NCI-H1417 treated with DMSO at 0.1 percent for 48 hours (cell line): ENCODE measurements at places on chromosomes 13 and 19.

GRCh38 chr19:6481541-6482342, at the start of gene DENND1C:
DENND1C (minus strand) TSS chr19:6481787; CDS start chr19:6481695, 92 bp downstream.
- no peak for DNase-seq

DNA sequence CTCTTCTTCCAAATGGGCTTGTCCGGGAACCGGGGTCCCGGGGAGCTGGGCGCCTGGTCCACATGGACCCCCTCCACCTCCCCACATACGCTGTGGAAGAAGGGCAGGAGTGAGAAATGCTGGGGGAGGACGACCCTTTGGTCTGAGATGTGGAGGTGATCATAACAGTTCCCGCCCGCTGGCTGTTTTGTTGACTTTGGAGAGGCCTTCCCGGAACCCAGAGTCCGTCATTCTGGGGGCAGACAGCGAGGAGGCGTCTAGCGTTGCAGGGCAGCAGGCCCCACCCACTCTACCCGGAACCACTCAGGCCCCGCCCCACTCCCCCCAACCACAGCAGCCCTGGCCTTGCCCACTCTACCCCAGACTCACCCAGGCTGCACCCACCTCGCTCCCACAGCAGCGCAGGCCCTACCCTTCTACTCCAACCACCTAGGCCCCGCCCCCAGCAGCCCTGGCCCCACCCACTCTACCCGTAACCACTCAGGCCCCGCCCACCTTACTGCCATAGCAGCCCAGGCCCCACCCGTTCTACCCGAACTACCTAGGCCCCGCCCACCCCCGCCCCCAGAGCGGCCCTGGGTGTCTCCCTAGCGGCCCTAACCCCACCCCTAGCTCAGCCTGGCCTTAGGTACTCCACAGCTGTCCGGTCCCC, 7.1 kb downstream of the GPR108 start:
- no peak for DNase-seq

GRCh38 chr13:83730674-83731073, 151.6 kb downstream of the SLITRK1 start:
- no peak for DNase-seq

GRCh38 chr13:27476943-27477703, 26.8 kb upstream of the MTIF3 start:
- peak; percentile 44 for DNase-seq

GRCh38 chr13:87080100-87080779, 590.9 kb upstream of the SLITRK5 start:
- DNase-seq = no peak

- no peak for DNase-seq
Measured at GRCh38 chr19:56637976-56638555, 4.9 kb upstream of the SMIM17 start.

DNA sequence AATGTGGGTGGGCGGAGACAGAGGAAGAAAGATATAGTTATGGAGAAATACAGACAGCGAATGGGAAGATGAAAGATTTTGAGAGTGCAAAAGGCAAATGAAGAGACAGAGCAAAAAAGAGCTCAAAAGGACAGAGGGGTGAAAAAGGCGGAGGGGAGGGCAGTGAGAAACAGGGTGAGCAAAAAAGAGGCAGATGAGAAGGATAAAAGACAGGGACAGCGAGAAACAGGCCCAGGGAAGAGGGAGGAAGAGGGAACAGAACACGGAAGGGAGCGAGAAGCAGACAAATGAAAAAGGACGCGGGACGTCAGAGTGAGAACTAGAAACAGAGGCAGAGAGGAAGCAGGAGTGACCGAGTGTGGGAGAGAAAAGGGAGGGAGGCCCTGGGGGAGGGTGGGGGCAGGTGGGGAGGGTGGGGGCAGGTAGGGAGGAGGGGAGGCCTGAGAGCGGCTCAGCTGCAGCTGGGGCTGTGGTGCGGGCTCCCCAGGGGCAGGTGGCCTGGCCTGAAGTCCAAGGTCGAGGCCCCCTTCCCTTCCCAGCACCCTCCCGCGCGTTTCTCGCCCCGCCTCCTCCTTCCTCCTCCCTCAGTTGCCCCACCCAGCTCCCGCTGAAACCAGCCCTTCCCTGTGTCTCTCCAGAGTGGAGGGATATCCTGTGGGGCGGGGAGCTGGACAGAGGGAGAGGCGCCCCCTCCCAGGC, 2.9 kb downstream of the KLK1 start:
- no peak for DNase-seq

DNA sequence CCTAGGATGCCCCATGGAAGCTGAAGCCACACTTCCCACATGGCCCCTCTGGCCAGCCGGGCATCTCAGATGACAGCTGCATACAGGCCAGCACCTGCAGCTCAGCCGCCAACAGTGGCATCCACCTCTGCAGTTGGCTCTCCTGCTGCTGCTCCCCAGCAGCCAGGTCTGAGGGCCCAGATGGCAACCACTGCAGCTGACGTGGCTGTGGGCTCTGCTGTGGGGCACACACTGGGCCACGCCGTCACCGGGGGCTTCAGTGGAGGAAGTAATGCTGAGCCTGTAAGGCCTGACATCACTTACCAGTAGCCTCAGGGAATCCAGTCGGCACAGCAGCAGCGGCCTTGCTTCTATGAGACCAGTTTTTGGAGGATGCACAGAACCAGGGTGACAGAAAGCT, 45.3 kb upstream of the LSM14A start:
- no peak for DNase-seq

DNA sequence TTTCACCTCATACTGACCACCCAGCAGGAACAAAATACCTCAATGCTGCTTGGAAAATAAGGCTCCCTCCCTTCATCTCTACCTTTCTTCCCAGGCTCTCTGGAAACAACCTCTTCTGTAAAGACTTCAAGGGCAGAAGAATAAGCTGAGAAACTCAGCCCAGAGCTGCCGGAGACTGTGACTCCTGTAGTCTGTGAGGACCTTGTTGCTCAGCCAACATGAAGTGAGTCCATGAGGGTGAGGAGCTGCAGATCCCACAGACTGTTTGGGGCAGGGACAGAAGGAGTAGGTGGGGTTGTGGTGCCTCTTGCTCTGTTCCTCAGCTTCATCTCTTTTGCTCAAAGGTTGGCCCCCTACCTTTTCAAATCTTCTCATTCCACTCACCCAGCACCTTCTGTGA, 7.8 kb downstream of the LILRA5 start:
- DNase-seq = no peak

- no peak for DNase-seq
Measured at GRCh38 chr13:113160983-113161382, 2.5 kb downstream of the PROZ start.

GRCh38 chr19:43575955-43576878, 616 bp downstream of the PINLYP start:
- DNase-seq = peak; percentile 15

GRCh38 chr13:23554000-23554399, 16.2 kb upstream of the TNFRSF19 start:
- no peak for DNase-seq

GRCh38 chr19:42961119-42961518, 24.1 kb upstream of the PSG7 start:
- DNase-seq = no peak

DNA sequence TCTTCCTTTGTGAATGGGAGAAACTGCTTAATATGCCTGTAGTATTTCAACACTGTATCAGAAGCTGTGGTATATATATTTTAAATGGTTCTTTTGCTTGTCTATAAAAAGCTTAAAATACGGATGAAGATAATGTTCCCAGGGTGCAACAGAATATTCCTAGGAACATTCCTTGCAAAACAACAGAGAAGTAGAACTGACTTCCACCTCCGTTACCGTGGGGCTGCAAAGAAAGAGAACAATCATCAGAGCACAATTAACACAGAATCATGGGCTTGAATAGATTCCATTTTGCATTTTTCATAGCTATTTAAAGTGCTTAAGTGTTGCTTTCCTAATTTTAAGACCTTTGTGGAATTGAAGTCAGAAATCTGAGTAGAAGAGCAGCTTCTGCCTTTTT, 1227.7 kb downstream of the EFNB2 start:
- no peak for DNase-seq

DNA sequence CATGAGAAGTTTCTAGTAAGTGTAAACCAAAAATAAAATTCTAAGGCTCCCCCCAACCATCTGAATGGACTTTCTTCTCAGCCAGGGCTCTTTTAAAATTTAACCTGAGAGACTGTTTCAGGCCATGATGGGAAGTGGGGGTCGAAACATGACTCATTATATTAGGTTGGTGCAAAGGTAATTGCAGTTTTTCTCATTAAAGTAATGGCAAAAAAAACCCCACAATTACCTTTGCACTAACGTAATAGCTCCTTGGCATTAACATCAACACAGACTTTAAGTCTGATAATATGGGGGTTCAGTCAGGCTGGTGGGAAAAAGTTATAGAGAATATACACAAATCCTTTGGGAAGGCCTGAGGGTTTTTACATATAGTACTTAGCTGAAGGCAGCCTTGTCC, 9.4 kb upstream of the SPART start:
- DNase-seq = no peak

DNA sequence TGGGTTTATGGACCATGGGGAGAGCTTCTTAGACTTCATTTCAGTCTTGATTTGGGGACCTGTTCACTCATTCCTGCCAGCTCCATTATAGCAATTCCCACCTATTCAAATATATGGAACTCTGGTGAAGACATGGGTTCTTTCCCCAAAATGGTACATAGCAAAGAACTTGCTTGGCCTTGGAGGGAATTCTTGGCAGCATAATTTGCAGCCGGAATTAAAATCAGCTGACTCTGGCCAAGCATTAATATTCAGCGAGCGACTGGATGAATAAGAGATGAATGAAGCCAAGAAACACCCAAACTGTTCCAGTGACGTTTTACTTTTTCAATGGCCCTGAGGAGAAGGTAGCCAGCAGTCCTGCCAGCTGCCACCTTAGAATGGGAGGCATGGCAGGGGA, 88.4 kb upstream of the SOX1 start:
- no peak for DNase-seq

DNA sequence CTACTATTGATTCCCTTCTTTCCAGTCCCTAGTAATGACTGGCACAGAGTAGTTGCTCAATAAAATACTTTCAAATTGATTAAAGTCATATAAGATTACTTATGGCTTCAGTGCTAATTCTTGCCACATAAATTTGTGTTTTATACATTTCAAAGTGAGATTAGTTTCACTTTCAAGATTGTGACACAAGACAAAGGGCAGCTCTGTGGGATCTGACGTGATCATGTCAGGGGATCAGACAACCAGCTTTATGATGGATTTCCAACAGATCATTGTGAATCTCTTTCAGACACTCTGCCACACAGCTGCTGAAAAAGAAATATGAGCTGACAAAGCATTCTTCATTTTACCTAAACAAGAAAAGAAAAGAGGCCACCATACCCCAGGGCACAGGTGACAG, 73.4 kb upstream of the POMP start:
- DNase-seq = no peak

DNA sequence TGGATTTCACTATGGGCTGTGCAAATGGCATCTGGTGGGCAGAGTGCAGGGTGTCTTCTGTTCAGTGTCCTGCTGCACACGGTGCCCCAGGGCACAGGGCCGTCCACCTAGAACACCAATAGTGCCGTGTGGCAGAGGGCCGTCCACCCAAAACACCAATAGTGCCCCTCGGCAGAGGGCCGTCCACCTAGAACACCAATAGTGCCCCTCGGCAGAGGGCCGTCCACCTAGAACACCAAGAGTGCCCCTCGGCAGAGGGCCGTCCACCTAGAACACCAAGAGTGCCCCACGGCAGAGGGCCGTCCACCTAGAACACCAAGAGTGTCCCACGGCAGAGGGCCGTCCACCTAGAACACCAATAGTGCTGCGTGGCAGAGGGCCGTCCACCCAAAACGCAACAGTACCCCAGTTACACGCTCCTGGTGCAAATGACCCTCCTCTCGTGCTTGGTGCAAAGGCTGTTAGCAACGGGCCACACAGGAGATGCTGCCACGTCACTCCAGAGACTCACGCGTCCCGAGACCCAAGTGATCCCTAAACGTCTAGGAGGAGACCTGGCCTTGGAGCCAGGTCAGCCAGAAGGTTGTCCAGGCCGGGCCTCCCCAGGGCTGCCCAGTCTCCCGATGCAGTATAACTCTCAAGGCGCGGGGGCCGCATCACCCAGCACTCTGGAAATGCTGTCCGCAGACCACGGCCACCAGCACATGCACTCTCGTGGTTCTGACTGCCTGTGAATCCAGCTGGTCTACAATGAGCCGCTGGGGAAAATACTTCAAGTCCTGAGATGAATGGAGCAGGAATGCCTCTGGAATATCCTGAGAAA, 51.5 kb downstream of the RASA3 start:
- DNase-seq = no peak

GRCh38 chr19:46928951-46929350, 68.2 kb downstream of the ARHGAP35 start:
- no peak for DNase-seq

DNA sequence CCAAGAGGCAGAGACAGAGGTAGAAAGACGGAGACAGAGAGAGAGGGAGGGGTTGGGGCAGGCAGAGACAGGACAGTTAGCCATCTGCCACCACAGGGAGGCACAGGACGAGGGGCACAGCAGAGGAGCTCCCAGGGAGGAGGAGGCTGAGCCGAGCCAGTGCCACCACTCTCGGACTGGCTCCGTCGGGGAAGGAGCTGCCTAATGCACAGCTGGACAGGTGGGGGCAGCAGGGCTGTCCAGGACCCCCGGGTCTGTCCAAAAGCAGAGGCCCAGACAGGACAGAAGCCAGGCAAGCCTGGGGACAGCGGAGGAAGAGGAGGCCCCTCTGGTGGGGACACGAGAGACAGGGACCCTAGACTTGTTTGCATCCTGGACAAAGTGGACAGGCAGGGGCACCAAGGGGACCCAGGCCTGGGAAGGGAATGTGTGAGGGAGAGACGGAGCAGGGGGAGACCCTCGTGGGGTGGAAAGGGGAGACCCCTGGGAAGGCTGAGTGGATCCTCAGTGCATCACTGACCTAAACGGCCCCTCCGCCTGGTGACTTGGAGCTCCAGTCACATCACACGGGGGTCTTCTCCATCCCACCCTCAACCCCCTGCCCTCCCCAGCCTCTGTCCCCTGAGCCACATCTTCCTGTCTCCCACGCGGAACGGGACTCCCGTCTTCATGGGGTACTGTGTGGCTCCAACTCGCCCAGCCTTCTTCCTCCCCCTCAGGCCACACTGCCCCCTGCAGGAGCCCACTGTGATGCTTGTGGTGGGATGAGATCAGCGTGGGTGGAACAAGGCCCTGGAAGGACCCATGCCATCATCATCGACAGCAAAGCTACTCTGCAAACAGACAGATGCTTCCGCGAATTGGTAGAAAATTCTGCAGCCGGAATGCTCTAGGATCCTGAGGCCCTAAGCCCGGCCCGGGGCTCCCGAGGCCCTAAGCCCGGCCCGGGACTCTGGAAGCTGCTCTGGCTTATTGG, 915 bp downstream of the F10 start:
- no peak for DNase-seq

GRCh38 chr19:41530761-41531301, 45.1 kb upstream of the CEACAM21 start:
- no peak for DNase-seq

- no peak for DNase-seq
Measured at GRCh38 chr13:72295153-72295552, 428.1 kb upstream of the DACH1 start.

GRCh38 chr13:91174886-91175501, 172.5 kb upstream of the MIR17HG start:
- no peak for DNase-seq

DNA sequence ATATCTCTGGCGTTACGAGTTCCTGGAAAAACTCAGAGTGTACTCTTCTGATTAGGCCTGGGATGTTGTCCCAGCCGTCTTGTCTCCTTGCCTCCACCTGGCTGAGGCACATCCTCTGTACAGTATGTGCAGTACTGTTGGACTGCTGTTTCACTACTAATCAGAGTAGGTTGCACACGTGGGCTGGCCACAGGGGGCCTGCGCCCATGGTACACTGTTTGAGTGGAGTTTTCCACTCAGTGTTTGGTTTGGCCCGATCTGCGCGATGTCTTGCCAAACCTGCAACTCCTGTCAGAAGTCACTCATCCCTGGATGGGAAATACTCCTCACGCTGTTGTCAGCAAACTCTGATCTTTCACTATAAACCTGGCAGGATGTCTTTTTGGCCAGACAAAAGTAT, 189.6 kb upstream of the CSNK1A1L start:
- DNase-seq = no peak
